ENCODE measurements at places on chromosomes 5 and 9. TPM values are rescaled to one million over a fixed set of nuclear protein-coding genes. Genes with fewer than 3 reads are reported as not detected.
A peak's percentile ranks its signal among the peaks of the same experiment; 100 is the strongest.

GRCh38 chr9:135240222-135240621, 152.8 kb downstream of the OLFM1 start:
- DNase-seq, result no peak

DNA sequence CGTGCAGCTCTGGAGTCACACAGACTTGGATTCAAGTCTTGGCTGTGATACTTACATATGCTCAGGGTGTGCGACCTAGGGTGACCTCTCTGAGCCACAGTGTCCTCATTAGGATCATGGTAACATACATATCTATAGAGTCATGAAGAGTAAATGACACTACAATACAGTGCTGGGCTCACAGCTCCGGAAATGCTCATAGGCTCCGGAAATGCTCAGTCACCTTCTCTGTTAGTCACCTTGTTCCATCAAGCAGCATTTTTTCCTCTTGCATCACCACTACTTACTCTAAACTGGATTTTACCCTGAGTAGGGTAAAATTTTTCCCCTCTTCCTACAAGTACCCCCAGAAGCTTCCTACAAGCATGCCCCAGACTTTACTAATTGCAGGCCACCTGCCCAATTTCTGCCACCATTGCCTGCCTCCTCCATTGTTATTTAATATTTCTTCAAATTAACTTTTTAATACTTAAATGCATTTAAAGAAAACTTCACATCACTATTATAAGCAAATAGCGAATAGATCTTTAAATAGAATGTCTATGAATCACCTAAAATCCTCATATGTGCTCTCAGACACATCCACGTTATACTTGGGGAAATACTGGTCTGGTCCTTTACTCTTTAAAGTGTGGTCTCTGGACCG, 147.6 kb upstream of the SPRY4 start:
- peak; percentile 76 for DNase-seq

DNA sequence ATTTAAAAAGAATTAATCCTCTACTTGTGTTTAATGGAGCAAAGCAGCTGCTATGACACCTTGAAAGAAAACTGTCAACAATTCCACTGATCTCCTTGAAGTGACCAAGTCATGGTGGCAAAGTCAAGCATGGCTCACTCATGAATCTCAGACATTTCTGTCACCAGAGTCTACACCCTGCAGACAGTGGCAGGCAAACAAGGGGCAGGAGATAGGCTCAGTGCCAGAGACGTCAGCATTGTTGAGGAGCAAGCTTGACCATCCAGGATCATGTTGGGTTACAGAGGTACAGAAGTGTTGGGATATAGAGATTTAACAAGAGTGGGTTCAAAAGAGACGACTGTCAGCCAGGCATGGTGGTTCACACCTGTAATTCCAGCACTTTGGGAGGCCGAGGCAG, 16.1 kb upstream of the VPS13A start:
- DNase-seq, result no peak

DNA sequence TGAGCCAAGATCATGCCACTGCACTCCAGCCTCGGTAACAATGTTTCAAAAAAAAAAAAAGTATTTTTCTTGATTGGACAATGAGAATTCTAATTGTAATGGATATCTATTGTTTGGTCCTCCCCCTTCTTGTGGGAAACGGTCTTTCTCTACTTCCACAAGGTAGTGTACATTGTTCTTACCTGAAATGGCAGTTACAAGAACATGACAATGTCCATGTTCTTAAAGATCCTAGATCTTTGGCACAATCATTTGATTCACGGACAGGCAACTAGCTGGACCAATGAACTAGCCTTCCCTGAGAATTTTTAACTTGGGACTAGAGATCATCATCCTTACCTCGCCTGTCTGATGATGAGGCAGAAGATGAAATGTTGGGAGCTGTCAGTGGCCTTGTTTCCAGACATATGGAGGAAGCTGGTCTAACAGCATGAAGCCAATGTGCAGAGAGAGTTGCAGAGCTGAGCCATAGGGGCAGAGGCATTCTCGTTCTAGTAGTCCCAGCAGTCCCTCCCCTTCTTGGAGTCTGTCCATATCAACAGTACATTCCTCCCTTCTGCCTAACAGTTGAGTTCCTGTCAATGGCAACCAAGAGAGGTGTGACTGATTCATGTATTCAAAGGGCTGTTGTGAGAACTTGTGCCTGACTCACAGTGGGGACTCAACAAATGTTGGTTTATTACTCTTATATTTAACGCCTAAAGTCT, 2.1 kb upstream of the MARCHF6 start:
- DNase-seq, result no peak

DNA sequence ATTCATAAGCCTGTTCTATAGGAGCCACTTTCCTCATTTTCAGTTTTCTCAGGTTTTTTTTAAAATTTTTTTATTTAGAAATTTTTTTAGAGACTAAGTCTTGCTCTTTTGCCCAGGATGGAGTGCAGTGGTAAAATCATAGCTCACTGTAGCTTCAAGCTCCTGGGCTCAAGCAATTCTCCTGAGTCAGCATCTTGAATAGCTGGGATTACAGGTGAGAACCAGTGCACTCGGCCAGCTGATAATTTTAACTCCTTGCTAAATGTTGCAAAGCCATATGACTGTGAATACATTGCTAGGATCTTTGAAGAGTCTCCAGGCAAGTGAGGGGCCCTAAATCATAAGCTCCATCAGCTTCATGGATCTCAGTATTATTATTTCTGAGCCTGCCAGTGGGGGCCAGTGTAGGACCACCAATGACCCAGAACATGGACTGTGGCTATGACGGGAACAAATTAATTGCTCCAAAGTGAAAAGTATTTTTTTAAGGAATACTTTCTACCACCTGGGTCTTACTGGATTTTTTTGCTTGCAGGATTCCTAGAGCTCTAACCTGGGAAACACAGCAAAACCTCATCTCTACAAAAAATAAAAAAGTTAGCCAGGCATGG, 5.7 kb upstream of the GAPVD1 start:
- no peak for DNase-seq

DNA sequence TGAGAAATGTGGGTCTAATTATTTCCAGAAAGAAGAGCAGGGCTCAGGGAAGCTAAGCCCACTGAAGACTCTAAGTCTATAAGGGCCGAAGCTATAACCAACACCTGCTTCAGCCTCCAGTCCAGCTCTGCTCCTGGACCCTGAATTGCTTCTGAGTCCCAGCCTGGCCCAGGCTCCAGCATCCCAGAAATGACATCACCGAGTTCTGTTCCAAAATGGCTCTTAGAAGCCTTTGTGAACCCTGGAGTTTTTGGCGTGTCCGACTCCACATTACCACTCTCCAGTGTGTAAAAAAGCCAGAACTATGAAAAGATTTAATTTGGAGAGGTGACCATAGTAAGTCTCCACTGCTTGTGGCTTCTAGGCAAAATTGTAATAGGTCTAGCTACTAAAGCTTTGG, 289.9 kb downstream of the SLIT3 start:
- DNase-seq, result no peak

DNA sequence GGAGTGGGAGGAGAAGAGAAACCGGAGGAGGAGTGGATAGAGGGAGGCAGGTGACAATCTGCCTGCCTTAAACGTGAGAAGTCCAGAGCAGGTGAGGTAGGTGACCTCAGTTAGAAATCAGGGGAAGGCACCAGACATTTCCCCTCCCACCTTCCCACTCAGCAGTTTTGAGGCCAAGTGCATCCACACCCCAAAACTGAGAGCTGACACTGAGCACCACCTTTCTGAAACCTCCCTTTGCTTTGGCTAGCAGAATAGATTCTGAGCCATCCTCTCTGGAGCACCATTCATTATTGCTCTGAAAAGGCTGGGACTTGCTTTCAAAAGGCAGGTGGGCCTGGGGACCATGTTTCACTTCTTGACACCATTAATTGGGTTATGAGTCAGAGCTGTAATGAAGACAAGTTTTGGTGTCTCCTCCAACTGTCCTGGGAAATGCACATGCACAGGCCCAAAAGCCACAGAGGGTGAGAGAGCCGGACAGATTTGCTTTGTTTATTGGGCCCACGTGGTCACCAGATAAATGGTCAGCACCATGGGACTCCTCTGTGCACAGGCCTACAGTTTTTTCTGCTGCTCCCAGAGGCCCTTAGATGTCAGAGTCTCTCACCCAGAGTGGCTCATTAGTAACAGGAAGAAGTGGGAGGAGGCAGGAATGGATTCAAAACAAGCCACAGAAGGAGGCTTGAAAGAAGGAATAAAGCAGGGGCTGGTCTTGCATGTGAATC, 314.7 kb downstream of the TLE1 start:
- no peak for DNase-seq

DNA sequence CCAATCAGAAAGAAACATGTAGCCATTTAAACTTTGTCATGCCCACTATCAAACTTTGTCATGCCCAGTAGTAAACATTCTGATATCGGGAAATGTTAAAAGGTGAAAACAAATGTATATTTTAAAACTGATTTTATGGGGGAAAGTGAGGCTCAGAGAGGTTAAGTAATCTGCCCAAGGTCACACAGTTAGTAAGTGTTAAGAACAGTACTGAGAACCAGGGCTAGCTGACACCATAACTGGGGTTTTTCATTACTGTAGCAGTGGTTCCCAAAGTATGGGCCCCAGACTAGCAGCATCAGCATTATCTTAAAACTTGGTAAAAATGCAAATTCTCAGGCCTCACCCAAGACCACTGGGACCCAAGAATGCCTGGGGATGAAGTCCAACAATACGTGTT, 9.9 kb upstream of the FRRS1L start:
- no peak for DNase-seq

GRCh38 chr9:106432631-106433030, 430.3 kb upstream of the ZNF462 start:
- DNase-seq, result no peak

HTR1A gene
- not detected for total RNA-seq

PDE8B gene
- total RNA-seq, result not detected

ORM1 gene
- total RNA-seq, result not detected

ANKRD18A gene
- 0.62 TPM for total RNA-seq

PCDHA8 gene
- 0.17 TPM for total RNA-seq

CDH9 gene
- total RNA-seq, result not detected
